Sigmoid colon (tissue), 7 donors: ENCODE measurements at places on chromosomes 3 and 15. TPM values are rescaled to one million over a fixed set of nuclear protein-coding genes. Genes with fewer than 3 reads are reported as not detected.

OXSM gene
- 7.8 TPM for total RNA-seq

ZMYND10 gene
- total RNA-seq: 1.2 TPM

GRCh38 chr3:98855806-98856400 is 45.6 kb downstream of the DCBLD2 start:
- DNase-seq: no peak

DNA sequence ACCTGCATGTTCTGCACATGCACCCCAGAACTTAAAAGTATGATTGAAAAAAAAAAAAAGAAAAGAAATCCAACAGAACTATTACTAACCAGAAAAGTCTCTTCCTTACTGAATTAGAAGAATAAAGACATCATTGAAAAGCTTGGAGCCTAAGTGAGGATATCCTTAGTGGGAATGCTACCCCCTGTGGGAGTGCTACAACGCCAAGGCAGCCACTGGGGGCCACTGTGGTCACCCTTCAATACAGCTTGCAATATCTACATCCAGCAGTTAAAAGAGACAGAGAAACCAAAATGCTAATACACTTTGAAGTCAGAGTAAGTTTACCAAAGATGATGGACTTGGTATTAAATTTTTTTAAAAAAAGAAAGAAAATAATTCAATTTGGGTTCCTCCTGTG is 292.0 kb downstream of the PLCL2 start:
- DNase-seq: no peak

GRCh38 chr15:36914960-36915808 is 185.2 kb downstream of the MEIS2 start:
- no peak for DNase-seq
